ENCODE measurements at places on chromosomes 7 and 10.
A peak's percentile ranks its signal among the peaks of the same experiment; 100 is the strongest.

GRCh38 chr7:148982654-148983199 is 45.6 kb downstream of the PDIA4 start:
- DNase-seq: peak; percentile 53

- DNase-seq: no peak
Observed at GRCh38 chr10:14548474-14548873, 217.8 kb upstream of the FRMD4A start.

DNA sequence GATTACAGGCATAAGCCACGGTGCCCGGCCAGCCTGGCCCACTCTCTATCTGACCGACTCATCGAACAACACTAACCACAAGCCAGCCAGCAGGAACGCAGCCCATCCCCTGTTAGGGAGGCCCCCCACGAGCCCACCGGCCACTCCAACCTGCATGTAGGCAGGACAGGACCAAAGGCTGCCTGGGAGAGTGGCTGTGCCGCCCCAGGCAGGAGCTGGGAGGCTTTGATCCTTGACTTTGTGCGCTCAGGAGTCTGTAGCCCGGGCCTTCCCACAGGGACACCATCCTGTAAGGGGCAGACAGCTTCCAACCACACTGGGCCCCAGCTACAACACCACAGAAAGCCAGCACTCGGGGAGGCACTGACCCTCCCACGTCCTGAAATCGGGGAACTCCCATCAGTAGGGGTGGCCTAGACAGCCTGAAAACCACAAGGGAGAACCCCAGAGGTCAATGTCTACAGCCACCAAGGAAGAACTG is 29.4 kb downstream of the GRID1 start:
- DNase-seq: no peak

DNA sequence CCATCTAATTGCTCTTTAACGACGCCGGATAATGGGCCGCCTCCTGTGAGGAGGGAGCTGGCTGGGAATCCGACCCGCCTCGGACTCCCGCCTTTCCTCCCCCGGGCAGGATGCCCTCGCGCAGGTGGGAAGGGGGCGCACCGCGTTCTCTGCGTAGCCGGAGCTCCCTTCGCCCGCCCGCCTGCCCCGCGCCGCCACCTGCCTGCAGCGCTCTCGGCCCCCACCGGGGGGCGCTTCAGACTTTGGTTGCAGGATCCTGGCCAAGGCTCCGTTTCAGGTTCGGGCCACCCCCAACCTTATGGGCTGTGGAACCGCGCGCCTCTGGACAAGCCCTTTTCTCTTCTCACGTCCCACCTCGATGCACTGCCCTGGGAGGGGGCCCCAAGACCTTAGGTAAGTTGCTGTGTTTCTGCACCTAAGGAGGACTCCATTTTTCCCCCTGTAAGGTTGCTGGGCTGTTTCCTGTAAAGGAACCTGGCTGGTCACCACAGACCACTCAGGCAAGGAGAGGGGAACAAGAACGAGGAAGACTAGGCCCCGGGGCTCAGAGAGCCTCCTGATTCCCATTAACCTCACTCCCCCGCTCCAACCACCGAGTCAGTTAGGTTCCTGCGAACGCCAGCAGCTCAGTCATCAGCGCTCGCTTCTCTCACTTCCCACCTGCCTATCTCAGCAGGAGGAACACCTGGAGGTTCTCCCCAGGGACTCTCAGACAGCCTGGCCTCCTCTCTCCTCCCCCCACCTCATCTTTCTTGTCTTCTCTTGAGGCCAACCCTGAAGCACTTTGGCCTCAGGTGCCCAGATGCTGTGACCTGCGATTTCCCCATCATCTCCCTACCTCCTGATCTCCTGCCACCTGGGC is 11.3 kb upstream of the KAZALD1 start:
- DNase-seq: no peak

DNA sequence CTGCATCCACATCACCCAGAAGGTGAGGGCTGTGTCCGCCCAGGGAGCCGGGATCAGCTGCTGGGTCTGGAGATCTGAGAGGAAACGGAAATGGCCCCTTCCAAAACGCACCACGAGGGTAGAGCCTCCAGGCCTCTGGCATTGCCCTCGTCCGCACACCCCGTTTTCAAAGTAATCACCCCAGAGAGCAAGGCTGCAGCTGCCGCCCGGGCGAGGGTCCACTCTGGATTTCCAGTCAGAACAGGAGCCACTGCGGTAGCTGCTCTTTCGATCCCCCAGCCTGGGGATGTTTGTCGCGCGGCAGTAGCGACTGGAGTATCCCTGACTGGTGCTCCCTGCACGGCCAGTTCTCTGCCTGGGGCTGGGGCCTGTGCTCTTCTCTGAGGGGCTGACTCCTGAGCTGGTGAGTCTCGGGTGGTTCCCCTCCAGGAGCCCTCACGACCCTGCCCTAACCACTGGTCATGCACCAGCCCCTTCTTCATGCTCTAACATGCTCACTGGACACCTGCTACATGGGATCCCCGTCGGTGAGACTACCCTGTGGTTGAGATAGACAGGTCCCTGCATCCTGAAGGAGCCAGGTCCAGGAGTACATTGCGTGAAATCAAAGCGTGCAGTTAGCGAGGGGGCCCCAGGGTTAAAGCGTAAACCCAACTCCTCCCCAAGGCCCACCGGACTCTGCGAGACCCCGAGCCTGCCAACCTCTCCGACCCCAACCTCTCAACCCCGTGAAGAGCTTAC is 99.2 kb downstream of the FOXL3 start:
- DNase-seq: no peak

GRCh38 chr10:70169011-70169410 is 1.3 kb downstream of the SAR1A start:
- DNase-seq: no peak

- no peak for DNase-seq
Observed at GRCh38 chr7:98348726-98349474, 52.0 kb downstream of the BAIAP2L1 start.
